ENCODE measurements at places on chromosomes 2 and 18. TPM values are rescaled to one million over a fixed set of nuclear protein-coding genes. Genes with fewer than 3 reads are reported as not detected.

Gene APLF
- total RNA-seq = 2.4 TPM

Gene SERPINE2
- total RNA-seq = 51.3 TPM

Gene HDLBP
- total RNA-seq = 627 TPM

Gene RTKN
- 14.5 TPM for total RNA-seq

Gene IL36A
- not detected for total RNA-seq

Gene RPRM
- not detected for total RNA-seq

Gene ZNF804A
- 0.82 TPM for total RNA-seq

Gene AQP12B
- total RNA-seq = not detected

Gene KIF1A
- 1.2 TPM for total RNA-seq

Gene CTAGE1
- not detected for total RNA-seq

Gene SIGLEC15
- 2.5 TPM for total RNA-seq

Gene TSPYL6
- 0.06 TPM for total RNA-seq

Gene TOGARAM2
- not detected for total RNA-seq

Gene LONRF2
- 0.19 TPM for total RNA-seq

Gene TMEFF2
- not detected for total RNA-seq

Gene ASTL
- not detected for total RNA-seq

Gene NTSR2
- total RNA-seq = not detected

Gene ZFAND2B
- 23.7 TPM for total RNA-seq

Gene UPP2
- not detected for total RNA-seq

Gene ACADL
- total RNA-seq = 0.05 TPM

Gene POTEJ
- not detected for total RNA-seq

Gene ANKRD62
- not detected for total RNA-seq

Gene SERPINB11
- not detected for total RNA-seq

Gene ACOXL
- total RNA-seq = 0.10 TPM

Gene GYPC
- 308 TPM for total RNA-seq

Gene DSG4
- not detected for total RNA-seq

Gene TMEM247
- total RNA-seq = not detected

Gene LYPD6
- 1.1 TPM for total RNA-seq

Gene TMEM163
- total RNA-seq = 3.2 TPM

Gene SPC25
- 1.6 TPM for total RNA-seq

Gene IL36RN
- total RNA-seq = not detected
